NCI-H774 (cell line): ENCODE measurements at places on chromosomes 1 and 21.
A peak's percentile ranks its signal among the peaks of the same experiment; 100 is the strongest.

DNA sequence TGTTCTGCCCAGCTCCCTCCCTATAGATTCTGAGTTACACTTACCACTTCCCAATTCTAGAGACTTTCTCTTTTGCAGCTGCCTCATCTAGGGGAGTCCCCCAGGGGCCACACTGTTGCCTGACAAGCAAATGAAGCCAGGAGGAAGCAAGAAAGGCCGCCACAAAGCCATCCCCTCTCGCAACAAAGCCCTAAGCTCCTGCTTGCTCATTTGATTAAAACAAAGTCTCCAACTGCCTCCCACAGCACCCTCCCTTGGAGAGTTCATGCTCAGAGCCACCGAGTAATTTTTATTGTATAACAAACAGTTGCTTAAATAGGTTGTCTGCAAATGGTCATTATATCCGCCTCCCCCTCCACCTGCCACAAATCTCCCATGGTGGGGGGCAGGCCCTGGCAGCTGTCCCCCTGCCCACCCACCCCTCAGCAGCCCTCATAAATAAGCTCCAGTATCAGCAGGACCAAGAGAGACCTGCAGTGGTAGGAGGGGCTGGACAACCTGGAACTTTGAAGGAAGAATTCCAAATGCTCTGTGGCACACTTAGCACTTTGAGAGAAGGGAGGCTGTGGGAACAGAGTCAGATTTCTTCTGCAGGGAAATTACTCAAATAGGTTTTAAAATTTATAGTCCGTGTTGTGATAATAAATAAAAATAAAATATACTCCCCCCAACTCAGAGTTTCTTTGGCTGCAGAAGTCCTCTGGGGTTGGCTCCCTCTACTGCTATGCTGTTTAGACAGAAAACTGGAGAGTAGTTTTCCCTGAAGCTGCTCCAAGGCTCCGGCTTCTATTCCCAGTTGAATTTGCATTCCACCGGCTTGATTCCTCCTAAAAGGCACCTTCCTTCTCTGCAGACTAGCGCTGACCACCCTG lies 237.5 kb downstream of the TTLL7 start:
- no peak for DNase-seq

GRCh38 chr1:180267761-180268555 lies 37.9 kb downstream of the LHX4 start:
- DNase-seq, result no peak

DNA sequence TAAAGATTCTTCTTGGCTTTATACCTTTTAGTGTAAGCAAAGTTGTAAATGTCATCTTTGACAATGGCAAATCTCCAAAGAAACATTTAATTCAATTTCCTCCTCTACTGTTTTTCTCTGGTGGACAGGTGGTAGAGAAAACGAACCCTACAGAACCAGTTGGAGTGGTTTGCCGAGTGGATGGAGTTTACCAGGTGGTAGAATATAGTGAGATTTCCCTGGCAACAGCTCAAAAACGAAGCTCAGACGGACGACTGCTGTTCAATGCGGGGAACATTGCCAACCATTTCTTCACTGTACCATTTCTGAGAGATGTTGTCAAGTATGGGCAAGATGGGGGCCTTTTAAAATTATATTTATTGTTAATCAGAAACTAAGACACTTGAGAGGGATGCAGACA lies 25.8 kb downstream of the UAP1 start:
- DNase-seq, result peak; percentile 60

- no peak for DNase-seq
These were observed 17.4 kb upstream of the DIP2A start for GRCh38 chr21:46441331-46441730.

GRCh38 chr1:174768516-174768915 lies 231.2 kb upstream of the CACYBP start:
- DNase-seq, result no peak

DNA sequence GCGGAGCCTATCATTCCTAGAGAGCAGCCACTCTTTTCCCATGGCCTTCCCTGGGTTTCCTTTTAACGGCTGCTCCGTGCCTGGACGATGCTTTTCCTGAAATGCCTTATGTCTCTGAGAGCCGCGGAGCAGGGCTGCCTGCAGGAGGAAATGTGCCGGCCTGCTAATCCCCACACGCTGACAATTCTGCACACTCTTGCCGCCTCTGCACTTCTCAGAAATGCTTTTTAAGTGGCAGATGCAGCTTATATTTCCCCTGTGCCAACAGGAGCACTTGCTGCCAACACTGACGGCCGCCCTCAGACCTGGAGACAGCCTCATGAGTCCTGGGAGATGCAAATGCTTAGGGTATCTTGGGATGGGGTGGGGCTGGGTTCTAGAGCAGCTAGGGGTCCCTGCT lies 253.2 kb downstream of the GRIK3 start:
- no peak for DNase-seq

DNA sequence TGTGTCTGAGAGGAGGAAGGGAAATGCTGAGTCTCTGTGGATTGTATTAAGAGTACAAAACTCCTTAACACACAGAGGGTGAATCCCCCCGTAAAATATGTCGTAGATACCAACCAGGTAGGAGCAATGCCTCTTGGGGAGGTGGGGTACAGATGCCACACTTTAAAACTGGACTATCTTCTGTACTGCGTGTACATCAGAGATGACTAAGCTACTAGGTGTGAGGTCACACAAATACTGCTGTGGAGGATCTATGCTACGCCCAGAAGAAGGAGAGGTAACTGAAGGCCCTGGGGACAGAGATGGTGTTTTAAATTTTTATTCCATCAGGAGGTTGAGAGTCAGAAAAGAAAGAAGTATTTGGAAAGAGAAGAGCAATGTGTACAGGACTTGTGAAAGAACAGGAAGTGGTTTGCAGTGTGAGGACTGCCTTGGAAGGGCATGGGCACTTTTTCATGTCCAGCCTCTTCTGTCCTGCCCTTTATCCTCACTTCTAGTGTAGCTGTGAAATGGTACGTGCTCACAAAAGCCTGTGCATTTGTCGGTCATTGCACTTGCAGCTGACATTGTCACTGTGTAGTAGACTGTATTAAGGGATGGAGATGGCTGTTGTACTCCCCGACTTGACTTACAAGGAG lies 287.8 kb upstream of the CHRM3 start:
- DNase-seq, result no peak

- no peak for DNase-seq
These were observed 11.4 kb downstream of the ZBTB48 start for GRCh38 chr1:6591222-6591621.

DNA sequence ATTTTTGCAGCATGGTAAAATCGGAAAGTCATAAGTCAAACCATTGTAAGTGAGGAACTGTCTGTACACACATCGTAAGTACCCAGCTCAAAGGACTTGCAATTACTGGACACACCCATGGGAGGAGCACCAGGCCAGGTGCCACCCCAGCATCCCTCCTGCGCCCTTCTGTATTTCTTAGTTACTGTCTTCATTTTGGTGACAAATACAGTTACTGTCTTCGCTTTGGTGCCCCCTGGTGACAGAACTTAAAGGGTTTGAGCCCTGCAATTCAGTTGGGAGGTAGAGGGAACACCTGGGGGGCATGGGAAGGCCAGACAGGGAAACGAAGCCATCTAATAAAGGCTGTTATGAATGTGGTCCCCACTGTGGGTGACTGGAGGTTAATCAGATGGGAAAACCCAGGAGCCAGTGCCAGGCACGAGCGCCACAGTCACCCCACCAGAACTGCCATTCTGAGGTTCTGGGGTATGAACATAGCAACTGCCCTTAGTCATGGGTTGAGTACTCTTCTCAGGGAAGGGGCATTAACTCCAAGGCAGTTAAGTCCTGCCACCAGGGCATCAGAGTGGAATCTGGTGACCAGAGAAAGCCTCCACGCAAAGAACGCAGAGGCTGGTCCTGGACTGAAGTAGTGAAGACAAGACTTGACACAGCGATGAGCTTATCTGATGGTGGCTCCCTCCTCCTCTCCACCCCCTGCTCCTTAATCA lies 612.9 kb downstream of the PTPRU start:
- no peak for DNase-seq

DNA sequence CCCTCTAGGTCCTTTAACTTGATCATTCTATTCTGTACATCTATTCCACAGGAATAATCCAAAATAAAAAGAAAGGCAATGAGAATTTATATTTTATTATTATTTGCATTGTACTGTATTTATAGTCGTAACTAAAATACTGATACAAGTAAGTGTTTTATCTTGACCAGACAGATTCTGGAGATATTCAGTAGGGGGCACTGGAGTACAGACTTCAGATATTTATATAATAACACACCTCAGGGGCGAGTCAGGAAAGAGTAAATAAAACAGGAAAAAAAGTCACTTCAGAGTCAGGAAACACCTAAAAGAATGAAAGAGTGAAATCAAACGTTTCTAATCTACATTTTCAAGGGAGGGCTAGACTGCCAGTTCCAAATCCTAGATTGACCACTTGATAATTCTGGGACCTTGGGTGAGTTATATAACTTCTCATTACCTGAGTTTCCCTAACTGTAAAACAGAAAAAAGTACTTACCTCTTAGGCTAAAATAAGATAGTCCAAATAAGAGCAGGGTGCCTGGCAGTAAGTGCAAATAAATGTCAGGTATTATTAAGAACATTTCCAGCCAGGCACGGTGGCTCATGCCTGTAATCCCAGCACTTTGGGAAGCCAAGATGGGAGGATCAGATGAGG lies 31.1 kb upstream of the MTF1 start:
- DNase-seq, result peak; percentile 76
